H9 (cell line): ENCODE measurements at places on chromosomes 6 and 20. TPM values are rescaled to one million over a fixed set of nuclear protein-coding genes. Genes with fewer than 3 reads are reported as not detected.

DNA sequence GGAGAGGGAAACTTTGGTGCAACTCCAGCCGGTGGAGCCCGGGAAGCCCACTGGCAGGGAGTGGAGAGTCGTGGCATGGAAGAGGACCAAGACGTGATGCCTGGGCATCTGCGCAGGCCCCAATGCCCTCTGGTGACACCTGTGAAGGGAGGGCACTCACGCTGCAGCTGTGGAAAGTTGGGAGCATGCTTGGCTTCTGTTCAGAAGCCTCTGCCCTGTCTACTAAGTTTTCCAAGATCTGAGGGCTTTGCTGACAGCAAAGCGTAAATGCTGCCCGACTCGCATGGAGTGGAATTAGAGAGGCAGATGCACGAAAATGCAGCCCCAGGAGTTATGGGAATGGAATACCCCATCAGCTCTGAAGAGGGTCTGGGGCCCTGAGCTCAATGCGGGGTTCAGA, 75.7 kb downstream of the SYNDIG1 start:
- peaks cover 45% of the 10 kb centered on the region for H3K36me3 ChIP-seq
- DNase-seq, result no peak
- no peak overlapping the region for H3K27ac ChIP-seq
- H3K4me1 ChIP-seq, result no peaks in the 10 kb centered on the region

GRCh38 chr6:119484598-119484997, 135.0 kb upstream of the MAN1A1 start:
- no peaks in the 10 kb centered on the region for H3K27me3 ChIP-seq
- H3K27ac ChIP-seq, result no peak overlapping the region
- no peak overlapping the region for H3K4me3 ChIP-seq
- DNase-seq, result no peak

GRCh38 chr20:36646678-36647077, 682 bp upstream of the SLA2 start:
- peaks cover 8% of the 10 kb centered on the region; the same call in 1 of the 2 replicates for H3K4me1 ChIP-seq
- H3K4me3 ChIP-seq, result no peak overlapping the region
- no peak overlapping the region for H3K27ac ChIP-seq
- H3K36me3 ChIP-seq, result no peaks in the 10 kb centered on the region

DNA sequence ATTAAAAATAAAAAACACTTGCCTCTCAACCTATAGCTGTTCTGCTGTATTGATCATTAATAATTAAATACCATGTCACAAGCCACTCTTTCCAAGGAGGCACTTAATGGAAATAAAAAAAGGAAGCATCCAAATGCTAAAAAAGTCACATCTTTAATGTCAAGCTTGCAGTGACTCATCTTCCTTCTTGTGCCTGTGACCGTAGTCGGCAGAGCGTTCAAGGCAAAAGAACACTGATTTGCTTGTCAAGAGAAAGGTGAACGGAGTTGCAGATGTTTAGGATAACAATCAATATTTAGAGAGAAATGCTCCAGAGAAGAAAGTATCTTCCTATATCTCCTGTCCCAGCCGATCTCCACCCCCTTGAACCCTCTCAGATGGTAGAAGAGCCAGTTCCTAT, 341.0 kb upstream of the OPRM1 start:
- no peaks in the 10 kb centered on the region for H3K27me3 ChIP-seq
- no peak for DNase-seq
- H3K36me3 ChIP-seq, result no peaks in the 10 kb centered on the region
- no peak overlapping the region for H3K27ac ChIP-seq

ESR1 gene
- not detected in 2 replicates for total RNA-seq

RIMS4 gene
- total RNA-seq, result 15.5 and 16.3 TPM in 2 replicates

DEFB124 gene
- not detected in 2 replicates for total RNA-seq

DNA sequence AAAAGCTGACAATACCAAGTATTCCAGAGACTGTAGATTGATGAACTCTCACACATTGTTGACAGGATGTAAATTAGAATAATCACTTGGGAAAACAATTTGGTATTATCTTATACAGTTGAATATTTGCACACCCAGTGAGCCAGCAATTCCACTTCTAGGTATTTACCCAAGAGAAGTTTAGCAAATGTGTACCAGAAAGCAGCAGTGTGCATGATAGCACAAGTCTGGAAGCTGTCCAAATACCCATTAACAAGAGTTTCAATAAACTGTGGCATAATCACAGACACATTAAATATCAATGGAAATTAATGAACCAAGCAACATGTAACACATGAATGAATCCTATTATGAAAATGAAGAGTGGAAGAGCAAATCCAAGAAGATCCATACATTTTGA, 233.6 kb downstream of the TPBG start:
- H3K27me3 ChIP-seq, result no peaks in the 10 kb centered on the region
- no peaks in the 10 kb centered on the region for H3K36me3 ChIP-seq
- no peak overlapping the region for H3K4me3 ChIP-seq
- no peak for DNase-seq
- H3K4me1 ChIP-seq, result no peaks in the 10 kb centered on the region
- H3K27ac ChIP-seq, result no peak overlapping the region
